NCI-H526 treated with DMSO at 0.1 percent for 48 hours (cell line): ENCODE measurements at places on chromosomes 7 and 10.

- no peak for DNase-seq
Measured at GRCh38 chr10:86498598-86498997, 23.0 kb downstream of the WAPL start.

GRCh38 chr7:98727146-98727709 lies 110.1 kb downstream of the NPTX2 start:
- DNase-seq = no peak

DNA sequence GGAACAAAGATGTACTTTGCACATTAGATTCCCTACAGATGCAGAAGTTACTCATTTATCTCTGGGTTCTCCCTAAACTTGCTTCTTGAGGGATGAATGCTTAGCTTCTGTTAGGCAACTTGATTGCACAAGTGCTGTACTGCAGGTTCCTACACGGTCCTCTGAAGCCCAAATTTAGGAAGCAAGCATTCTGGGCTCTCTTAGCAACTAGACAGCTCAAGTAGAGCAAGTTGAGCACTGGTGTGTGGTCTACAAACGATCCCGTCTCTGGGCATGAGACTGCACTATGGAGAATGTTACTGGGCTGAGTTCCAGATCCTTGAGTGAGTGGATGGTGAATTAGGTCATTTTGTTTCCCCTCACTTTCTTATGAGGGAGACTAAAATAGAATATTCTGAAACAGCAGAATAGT lies 14.3 kb downstream of the SEMA3D start:
- DNase-seq = no peak

DNA sequence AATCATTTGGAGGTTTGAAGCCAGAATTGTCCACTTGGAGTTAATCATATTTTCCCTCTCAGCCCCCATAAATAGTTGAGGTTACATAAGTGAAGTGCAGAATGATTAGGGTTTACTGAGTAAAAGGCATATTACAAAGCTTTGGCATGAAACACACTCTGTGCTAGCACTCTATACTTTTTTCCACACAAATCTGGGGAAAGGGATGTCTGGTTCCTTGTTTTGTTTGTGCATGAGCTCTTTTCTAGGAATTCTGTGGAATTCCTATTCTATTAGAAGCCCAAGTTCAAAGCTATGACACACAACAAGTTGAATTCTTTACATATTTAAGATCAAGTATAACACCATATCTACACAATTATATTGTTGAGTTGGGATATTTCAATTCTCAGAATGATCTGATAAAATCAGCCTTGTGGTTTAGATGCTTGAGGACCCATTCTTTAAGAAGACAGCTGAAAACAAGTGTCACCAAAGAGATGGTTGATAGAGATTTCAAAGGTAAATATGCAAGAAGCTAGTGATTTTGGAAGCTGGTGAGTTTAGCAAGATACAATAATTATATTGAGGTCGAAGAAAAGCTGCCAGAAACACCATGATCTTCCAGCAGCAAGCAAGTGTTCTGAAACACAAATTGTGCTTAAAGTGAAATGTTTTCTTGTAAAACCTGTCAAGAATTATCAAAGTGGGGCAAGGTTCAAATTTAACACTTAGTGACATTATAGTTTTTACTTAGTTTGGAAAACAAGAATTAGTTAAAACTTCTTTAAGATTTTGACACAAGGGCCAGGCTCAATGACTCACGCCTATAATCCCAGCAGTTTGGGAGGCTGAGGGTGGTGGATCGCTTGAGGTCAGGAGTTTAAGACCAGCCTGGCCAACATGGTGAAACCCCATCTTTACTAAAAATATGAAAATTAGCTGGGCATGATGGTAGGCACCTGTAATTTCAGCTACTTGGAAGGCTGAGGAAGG lies 122.6 kb downstream of the INHBA start:
- DNase-seq = no peak

GRCh38 chr7:127620406-127621233 lies 2.7 kb upstream of the PAX4 start:
- DNase-seq = no peak

DNA sequence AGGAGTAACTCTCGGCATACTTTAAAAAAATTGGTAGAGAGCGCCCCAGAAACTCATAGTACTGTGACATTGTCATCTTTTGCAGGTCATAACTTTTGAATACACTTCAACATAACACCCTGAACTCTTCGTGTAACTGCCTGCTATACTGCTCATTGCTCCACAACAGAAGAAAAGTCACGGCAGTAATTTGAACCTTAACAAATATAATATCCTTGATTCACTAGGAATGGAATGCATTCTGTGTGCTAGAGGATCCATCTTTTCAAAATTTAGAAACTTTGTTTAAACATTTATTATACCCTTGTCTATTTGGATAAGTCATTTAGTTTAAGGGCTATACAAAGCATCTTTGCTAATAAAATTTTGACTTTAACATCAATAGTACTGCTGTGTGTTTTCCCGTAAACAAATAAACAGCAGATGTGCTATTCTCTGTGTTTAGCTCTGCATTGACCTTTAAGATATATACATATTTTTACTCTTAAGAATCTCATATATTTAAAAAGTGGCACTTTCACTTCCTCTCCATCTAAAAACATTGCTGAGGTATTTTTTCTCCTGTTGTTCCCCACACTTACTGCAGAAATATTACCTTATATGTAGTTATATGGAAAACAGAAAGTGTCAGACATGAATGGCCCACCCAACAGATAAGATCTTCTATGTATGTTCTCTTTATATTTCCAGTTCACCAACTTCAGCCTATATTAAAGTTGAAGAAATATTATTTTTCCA lies 217.6 kb upstream of the TMEM229A start:
- no peak for DNase-seq

- no peak for DNase-seq
Measured at GRCh38 chr7:87380905-87381304, 35.4 kb downstream of the CROT start.

DNA sequence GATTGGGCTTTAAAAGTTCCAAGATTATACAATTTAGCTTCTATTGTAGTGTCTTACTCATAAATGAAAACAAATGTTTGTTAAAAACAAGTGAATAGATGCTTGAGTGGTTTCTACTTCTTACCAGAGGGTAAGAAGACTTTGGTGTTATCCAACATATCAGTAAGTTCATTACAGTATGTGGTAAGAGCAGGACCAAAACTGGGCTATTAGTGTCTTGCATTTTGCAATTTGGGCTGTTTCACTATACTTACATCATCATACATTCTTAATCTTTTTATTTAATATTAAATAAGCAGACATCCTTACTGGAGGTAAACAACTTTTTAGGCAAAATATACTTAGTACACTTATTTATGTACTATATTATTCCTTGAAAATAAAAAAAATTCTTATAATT lies 248.4 kb upstream of the HGF start:
- DNase-seq = no peak

DNA sequence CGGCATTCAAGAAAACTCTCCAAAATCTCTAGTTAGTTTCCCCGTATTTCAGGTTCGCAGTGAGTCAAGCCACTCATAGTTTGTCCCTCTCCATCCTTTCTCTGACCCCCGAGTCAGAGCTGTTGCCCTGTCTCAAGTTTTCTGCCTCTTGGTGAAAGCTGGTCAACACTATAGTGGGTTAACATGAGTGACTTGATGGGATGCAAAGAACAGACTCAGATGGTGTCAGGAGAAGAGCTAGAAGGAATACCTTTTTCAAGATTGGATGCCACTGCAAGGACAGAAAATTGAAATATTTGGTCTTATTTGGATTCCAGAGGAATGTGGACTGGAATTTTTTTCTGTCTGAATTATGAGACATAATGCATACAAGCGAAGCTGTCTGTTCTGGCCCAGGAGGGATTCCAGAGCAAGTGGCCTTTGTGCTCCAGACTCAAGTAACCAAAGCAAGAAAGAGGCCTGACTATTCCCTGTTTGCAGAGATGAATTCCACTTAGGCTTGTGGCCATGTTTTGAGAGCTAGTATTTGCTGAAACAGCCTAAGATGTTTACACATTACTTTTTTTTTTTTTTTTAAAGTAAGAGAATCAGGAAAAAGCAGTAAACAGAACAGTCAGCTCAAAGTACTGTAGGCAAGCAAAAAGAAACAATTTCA lies 67.4 kb downstream of the VWC2 start:
- DNase-seq = no peak

GRCh38 chr7:28759475-28759971 lies 198.6 kb downstream of the TRIL start:
- DNase-seq = peak; percentile 95

GRCh38 chr10:86872757-86873156 lies 84.7 kb downstream of the MMRN2 start:
- no peak for DNase-seq

DNA sequence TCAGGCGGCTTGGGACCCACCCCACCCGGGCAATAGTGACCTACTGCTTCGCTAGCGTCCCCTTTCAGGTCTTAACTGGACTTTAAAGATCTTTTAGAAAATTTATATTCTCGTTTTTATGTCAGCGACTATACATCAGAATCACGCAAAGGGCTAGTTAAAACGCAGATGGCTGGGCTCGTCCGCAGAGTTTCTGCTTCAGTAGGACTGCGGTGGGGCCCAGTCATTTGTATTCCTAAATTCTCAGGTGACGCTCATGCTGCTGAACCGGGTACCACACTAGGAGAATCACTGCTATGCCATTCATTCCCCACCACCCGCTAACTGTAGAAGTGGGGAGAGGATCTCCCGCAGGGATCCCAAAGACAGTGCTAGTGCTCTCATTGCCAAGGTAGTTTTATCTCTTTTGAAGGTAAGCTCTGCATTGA lies 12.0 kb upstream of the SP8 start:
- DNase-seq = no peak

GRCh38 chr10:35907548-35907947 lies 265.5 kb upstream of the FZD8 start:
- no peak for DNase-seq

- DNase-seq = no peak
Measured at GRCh38 chr10:11604865-11605650, 6.4 kb downstream of the USP6NL start.

GRCh38 chr7:36602934-36603887 lies 121.1 kb downstream of the AOAH start:
- DNase-seq = no peak
